Heart right ventricle (tissue), 16 donors: ENCODE measurements at places on chromosomes 7 and 10. TPM values are rescaled to one million over a fixed set of nuclear protein-coding genes. Genes with fewer than 3 reads are reported as not detected.

GRCh38 chr10:133176546-133176945 is 16.5 kb downstream of the KNDC1 start:
- no peak for DNase-seq
- H3K27ac ChIP-seq, result no peak overlapping the region
- peaks cover 15% of the 10 kb centered on the region for H3K27me3 ChIP-seq
- no peaks in the 10 kb centered on the region for H3K4me1 ChIP-seq

The ITIH5 gene
- 15.2 TPM for total RNA-seq

- no peak overlapping the region for H3K4me3 ChIP-seq
- H3K36me3 ChIP-seq, result no peaks in the 10 kb centered on the region
- peaks cover 6% of the 10 kb centered on the region for H3K27me3 ChIP-seq
- no peak overlapping the region for H3K27ac ChIP-seq
- no peak for DNase-seq
These were observed 182.4 kb downstream of the SEM1 start for GRCh38 chr7:96527133-96527827.

DNA sequence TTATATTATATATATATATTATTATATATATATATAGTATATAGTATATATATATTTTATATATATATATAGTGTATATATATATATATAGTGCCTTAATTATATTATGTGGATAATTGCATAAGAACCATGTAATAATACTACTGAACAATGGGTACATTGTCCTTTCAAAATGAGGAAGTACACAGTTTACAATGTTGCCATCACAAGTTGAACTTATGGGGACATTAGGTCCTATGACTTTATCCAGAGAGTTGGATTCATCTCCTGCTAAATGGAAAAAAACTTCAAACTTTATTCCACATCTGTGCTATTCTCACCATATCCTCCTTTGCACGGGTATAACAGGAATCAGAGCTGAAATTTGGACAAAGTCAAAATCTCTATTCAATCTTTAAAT is 105.0 kb upstream of the AGR3 start:
- no peak overlapping the region for H3K4me3 ChIP-seq
- no peak overlapping the region for H3K27ac ChIP-seq
- H3K4me1 ChIP-seq, result peaks cover 8% of the 10 kb centered on the region

- no peak overlapping the region for H3K27ac ChIP-seq
- H3K27me3 ChIP-seq, result peaks cover 10% of the 10 kb centered on the region
- no peaks in the 10 kb centered on the region for H3K36me3 ChIP-seq
- H3K4me3 ChIP-seq, result no peak overlapping the region
These were observed 4.3 kb upstream of the MUC17 start for GRCh38 chr7:101015626-101016025.

DNA sequence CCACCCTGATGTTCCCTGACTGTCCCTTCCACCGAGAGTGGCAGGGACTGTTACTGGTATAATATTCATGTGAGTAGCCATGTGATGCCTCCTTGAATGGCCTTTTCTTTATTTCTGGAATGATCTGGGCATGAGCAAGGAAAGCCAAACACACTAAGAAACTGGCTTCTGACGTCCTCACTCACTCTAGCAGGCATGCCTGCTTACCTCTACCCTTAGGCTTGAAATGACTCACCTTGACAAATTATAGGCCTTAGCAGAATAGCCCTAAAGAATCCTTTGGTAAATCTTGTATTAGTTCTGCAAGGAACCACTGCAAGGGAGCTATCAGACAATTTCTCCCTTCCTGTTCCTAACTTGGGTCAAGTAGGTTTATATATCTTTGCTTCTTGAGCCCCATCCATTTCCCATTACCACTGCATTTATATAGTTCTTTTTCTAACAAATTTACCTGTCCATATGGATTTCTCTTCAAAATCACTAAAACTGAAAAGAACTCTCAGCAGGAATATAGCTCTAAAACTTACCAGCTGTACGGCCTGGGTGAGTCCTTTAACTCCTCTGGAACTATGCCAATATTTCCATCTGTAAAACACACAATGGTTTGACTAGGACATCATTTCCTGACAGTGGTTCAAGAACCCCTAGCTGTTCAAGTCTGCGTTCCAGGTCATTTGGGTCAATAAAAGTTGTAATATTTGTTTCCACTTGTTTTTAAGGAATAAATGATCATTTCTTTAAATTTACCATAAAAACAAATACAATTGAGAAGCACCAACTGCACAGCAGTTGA is 13.0 kb upstream of the NDUFA5 start:
- no peak overlapping the region for H3K4me3 ChIP-seq
- no peaks in the 10 kb centered on the region for H3K27me3 ChIP-seq
- no peak for DNase-seq
